GM12878 (cell line): ENCODE measurements at places on chromosomes 6 and 20. TPM values are rescaled to one million over a fixed set of nuclear protein-coding genes. Genes with fewer than 3 reads are reported as not detected.

- no peak overlapping the region for H3K27ac ChIP-seq
- H3K4me3 ChIP-seq: no peak overlapping the region
- H3K27me3 ChIP-seq: no peaks in the 10 kb centered on the region
- no peaks in the 10 kb centered on the region for H3K36me3 ChIP-seq
- no peak for DNase-seq
- peaks cover 7% of the 10 kb centered on the region for H3K4me1 ChIP-seq
These were observed 50.1 kb downstream of the CARMIL1 start for GRCh38 chr6:25329161-25329817.

DNA sequence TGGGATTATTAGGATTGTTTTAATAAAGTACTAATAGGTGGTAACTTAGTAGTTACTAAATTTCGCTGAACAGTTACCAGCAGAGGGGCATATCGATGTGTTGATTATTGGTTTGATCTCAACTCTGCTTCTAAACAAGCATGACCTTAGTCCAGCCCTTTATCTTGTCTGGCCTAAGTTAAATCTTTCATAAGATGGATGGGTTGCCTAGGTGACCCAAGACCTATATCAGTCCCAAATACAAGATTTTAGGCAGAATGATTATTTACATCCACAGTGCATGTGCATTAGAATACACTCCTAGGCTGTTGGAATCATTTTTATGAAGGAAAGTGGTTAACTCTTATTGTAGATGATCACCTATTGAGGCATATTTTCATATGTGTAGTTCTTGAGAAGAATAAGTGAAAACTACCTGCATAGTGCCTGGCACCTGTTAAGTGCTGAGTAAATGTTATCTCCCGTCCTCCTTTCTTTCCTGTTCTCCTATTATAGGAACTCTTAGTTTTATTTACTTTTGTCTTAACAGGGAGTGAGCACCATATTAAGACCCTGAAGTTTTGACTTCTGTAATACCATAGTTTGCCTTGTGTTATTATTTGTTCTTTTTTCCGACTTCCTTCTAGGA is 1.1 kb downstream of the HSF2 start:
- H3K27me3 ChIP-seq: no peaks in the 10 kb centered on the region
- H3K4me3 ChIP-seq: peak overlapping the region; percentile 93
- H3K4me1 ChIP-seq: no peaks in the 10 kb centered on the region; the same call in none of the 2 replicates
- peak overlapping the region; percentile 74 for H3K27ac ChIP-seq
- DNase-seq: no peak

DNA sequence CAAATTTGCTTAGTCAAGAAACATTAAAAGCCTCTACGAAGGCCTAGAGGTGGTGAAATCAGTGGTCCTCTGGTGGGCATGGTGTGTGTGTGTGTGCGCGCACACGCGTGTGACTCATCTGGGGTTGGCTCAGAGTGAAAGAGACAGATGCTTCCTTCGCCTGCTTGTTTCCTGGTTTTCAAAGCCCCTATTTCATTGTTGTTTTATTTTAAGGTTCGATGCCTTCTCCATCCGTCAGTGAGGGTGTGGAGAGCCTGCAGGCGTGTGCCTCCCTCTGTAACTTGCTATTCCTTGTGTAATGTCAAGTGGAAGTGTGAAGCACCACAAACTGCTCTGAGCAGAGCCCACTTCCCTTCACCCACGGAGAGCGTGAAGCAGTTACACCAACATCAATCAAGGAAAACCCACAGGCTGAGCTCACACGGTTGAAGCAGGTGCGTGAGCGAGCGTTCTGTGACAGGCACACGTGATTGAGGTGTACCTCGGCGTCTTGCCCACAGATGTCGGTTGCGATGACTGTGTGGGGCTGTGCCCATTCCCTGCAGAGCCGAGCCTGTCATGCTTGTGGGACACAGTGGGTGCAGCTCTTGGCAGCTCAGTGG is 233.9 kb downstream of the PRL start:
- peaks cover 44% of the 10 kb centered on the region for H3K4me1 ChIP-seq
- no peaks in the 10 kb centered on the region for H3K27me3 ChIP-seq
- DNase-seq: peak; percentile 69
- no peaks in the 10 kb centered on the region for H3K36me3 ChIP-seq
- no peak overlapping the region for H3K4me3 ChIP-seq

DNA sequence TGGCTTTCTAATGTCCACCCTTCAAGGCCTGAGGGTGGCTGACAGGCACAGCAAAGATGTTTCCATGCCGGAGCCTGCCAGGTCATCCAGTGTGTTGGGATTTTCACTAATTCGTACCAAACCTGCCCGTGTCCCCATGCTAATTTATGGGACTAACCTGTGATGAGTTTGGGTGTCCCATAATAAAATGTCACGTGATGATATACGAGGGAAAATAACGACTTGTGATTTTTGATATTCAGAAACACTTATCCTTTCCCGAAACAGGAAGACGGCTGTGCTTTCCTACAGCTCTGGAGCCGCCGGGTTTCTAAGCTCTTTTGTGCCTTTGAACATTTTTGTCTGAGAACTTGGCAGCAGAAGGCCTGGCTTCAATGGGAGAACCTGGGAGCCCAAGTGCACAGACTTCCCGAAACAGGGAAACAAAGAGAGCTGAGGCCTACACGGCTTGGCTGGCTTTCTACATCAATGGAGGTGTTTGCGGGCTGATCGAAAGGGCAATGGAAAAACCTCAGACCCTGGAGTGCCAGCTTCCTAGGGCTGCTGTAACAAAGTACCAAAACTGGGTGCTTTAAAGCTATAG is 171.9 kb upstream of the JARID2 start:
- H3K4me3 ChIP-seq: no peak overlapping the region
- H3K27ac ChIP-seq: no peak overlapping the region
- H3K36me3 ChIP-seq: no peaks in the 10 kb centered on the region
- H3K4me1 ChIP-seq: no peaks in the 10 kb centered on the region
- no peaks in the 10 kb centered on the region for H3K27me3 ChIP-seq
- no peak for DNase-seq

The HLA-DOB gene
- 30.3 and 31.5 TPM in 2 replicates for total RNA-seq

The ANGPT4 gene
- not detected in 2 replicates for total RNA-seq

- H3K27ac ChIP-seq: no peak overlapping the region
- no peak for DNase-seq
- no peaks in the 10 kb centered on the region for H3K4me1 ChIP-seq
- no peaks in the 10 kb centered on the region; the same call in 1 of the 2 replicates for H3K27me3 ChIP-seq
These were observed 16.2 kb upstream of the PKHD1 start for GRCh38 chr6:52103623-52104022.

- H3K27me3 ChIP-seq: no peaks in the 10 kb centered on the region
- no peak overlapping the region for H3K4me3 ChIP-seq
- no peaks in the 10 kb centered on the region for H3K4me1 ChIP-seq
These were observed 110.1 kb downstream of the PREP start for GRCh38 chr6:105292689-105293339.

The ACOT8 gene
- 24.9 and 27.3 TPM in 2 replicates for total RNA-seq

GRCh38 chr6:71134929-71135642 is 153.5 kb upstream of the OGFRL1 start:
- no peaks in the 10 kb centered on the region for H3K27me3 ChIP-seq
- no peak overlapping the region for H3K27ac ChIP-seq
- no peaks in the 10 kb centered on the region for H3K36me3 ChIP-seq
- no peak for DNase-seq
- H3K4me1 ChIP-seq: no peaks in the 10 kb centered on the region

DNA sequence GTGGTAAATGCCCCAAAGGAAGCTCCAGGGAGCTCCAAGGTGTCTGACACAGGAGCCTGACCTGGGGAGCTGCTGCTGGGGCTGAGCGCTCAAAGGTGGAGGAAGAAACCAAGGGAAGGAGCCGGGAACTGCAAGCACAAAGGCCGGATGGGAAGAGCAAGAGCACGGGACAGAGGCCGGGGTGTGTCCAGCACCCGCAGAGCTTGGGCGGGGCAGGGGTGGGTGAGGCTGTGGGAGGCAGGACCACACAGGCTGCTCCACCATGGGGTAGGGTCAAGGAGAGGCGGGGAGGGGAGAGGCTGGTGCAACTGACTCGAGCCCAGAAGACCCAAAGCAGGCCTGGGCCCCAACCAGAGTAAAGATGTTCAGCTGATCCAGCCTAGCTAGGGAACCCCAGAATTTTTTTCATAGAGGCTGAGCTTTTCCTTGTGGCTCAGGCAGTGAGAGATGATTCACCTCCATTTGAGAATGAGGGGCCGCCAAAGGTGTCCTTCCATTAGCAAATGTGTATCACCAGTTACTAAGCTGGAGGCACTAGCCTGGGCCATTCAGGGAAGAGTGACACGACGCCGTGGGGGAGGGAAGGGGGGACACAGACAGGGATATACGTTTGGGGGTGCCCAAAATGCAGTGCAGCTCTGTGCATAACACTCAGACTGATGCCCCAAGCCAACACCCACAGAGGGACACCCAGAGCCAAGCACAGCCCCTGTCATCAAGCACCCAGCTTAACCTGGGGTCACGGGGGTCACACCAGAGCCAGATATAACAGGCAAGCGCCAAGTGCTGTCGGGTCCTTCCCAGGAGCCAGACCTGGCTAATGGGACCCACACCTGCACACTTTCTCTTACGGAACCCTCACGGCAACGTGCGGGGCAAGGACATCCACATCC is 21.3 kb upstream of the TLDC2 start:
- H3K4me1 ChIP-seq: peaks cover 27% of the 10 kb centered on the region
- no peak overlapping the region for H3K27ac ChIP-seq
- no peak overlapping the region for H3K4me3 ChIP-seq
- no peaks in the 10 kb centered on the region for H3K27me3 ChIP-seq
- no peaks in the 10 kb centered on the region for H3K36me3 ChIP-seq

DNA sequence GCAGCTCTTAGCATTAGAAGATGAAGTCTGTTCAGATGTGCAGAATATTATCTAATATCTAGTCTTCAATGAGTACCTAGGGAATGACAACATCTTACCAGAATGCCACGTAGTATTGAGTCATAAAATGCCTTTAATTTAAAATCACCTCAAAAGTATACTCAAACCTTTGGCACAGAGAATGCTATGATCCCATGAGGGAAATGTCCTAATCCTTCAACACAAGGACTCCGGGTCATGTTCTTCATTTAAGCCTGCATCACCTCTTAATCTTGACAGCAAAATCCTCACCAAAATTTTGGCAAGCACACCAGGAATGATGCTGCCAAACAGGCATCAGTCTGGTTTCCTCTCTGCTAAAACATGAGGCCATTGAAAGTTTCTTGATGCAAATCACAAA is 23.6 kb upstream of the MARCKS start:
- no peak overlapping the region for H3K27ac ChIP-seq
- no peak for DNase-seq
- H3K27me3 ChIP-seq: no peaks in the 10 kb centered on the region
- no peaks in the 10 kb centered on the region for H3K36me3 ChIP-seq

DNA sequence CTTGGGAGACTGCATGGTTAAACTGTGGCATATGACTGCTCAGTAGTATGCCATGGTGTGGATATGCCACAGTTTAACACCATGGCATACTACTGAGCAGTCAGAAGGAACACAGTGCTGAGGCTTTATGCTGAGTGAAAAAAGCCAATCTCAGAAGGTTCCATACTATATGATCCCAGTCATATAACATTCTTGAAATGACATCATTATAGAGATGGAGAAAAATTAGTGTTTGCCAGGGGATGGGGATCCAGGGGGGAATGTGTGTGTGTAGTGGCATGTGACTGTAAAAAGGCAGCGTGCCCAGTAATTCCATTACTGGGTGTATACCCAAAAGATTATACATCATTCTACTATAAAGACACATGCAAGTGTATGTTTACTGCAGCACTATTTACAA is 85.8 kb downstream of the FOXF2 start:
- no peaks in the 10 kb centered on the region; the same call in 1 of the 2 replicates for H3K36me3 ChIP-seq
- H3K4me1 ChIP-seq: peaks cover 12% of the 10 kb centered on the region
- no peak overlapping the region for H3K4me3 ChIP-seq
- H3K27ac ChIP-seq: no peak overlapping the region
- H3K27me3 ChIP-seq: no peaks in the 10 kb centered on the region

DNA sequence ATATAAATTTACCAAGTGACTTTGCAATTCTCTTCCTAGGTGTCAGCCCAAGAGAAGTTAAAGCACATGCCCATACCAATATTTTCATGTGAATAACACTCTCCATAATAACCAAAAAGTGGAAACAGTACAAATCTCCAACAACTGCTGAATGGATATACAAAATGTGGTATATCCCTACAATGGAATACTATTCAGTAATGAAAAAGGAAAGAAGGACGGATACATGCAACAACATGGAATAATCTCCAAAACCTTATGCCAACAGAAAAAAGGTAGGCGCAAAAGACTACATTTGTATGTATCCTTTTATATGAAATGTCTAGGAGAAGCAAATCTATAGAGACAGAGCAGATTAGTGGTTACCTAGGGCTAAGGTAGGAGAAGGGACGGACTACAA is 487.7 kb upstream of the ID4 start:
- no peaks in the 10 kb centered on the region for H3K4me1 ChIP-seq
- no peak overlapping the region for H3K4me3 ChIP-seq
- H3K27ac ChIP-seq: no peak overlapping the region
- H3K36me3 ChIP-seq: no peaks in the 10 kb centered on the region
- no peaks in the 10 kb centered on the region for H3K27me3 ChIP-seq

DNA sequence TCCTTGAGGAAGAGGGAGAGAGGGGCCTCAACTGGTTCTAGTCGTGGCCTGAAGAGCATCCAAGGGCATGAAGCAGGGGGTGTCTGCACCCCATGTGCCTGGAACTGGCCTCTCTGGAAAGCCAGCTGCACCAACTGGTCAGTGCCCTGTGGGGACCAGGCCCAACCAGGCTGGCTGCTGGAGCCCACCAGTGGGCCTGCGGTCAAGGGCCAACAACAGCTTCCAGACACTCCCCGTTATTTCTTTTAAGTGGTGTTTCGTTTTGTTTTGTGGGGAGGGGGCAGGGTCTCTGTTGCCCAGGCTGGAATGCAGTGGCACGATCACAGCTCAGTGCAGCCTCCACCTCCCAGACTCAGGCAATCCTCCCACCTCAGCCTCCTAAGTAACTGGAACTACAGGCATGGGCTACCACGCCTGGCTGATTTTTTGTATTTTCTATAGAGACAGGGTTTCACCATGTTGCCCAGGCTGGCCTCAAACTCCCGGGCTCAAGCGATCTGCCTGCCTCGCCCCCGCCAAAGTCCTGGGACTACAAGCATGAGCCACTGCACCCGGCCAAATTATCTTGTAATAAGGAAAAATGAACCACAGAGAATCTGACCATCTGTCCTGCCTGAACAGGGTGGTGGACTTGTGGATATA is 11.9 kb upstream of the C20orf144 start:
- H3K4me1 ChIP-seq: peaks cover 38% of the 10 kb centered on the region
- H3K27me3 ChIP-seq: peaks cover 2% of the 10 kb centered on the region; the same call in 1 of the 2 replicates
- no peaks in the 10 kb centered on the region for H3K36me3 ChIP-seq
- DNase-seq: no peak

The MYL9 gene
- total RNA-seq: 1.6 and 1.7 TPM in 2 replicates

DNA sequence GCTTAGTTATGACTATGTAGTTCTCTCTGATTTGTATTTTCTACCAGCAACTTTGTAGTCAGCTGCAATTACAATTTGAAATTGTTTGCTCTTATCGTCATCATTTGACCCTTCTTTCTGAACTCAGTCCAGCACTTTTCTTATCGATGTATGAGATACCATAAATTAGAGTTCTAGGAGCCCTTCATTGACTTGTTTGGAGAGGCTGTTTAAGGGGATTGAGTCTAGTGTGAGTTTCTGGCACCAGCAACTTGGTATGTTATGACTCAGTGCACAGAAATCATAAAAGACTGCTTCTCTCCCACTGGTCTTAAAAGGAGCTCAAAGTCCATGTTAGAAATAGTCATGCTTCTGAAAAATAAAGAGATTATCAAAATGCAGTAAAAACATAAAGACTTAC is 190.3 kb downstream of the TENT5A start:
- no peaks in the 10 kb centered on the region for H3K36me3 ChIP-seq
- no peak overlapping the region for H3K4me3 ChIP-seq
- no peaks in the 10 kb centered on the region for H3K27me3 ChIP-seq
- H3K27ac ChIP-seq: no peak overlapping the region
- no peak for DNase-seq
